ELR (cell line): ENCODE measurements at places on chromosomes 1 and 21.

- DNase-seq: peak; percentile 15
Measured at GRCh38 chr1:8739377-8739776, 78.1 kb downstream of the RERE start.

GRCh38 chr21:24294171-24294570, 1313.1 kb downstream of the MRPL39 start:
- DNase-seq: no peak

DNA sequence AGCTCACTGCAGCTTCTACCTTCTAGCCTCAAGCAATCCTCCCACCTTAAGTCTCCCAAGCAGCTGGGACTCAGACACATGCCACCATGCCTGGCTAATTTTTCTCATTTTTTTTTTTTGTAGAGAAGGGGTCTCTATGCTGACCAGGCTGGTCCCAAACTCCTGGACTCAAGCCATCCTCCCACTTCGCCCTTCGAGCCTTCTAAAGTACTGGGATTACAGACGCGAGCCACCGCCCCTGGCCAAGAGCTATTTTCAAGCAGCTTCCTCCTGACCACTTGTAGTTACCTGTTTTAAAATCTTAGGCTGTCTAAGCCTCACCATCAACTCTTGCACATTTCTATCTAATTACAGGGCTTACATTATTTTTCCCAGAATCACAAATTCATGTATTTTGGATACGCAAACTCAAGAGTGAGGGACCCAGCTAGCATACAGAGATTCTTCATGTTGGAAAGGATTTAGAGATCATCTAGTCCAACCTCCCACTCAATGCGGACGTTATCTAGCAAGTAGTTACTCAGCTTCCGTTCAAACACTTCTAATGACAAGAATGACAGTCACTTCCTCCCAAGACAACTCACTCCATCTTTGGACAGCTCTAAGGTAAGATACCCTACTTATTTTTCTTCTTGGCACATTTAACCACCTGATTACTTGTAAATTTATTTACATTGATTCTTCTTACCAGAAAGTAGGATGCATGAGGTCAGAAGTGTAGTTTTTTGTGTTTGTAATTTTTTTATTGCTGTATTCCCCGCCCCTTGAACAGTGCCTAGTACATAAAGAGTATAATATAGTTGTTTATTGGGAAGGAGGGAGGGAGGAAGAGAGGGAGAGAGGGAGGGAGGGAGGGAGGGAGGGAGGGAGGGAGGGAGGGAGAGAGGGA, 65.4 kb downstream of the LUZP1 start:
- peak; percentile 75 for DNase-seq

- no peak for DNase-seq
Measured at GRCh38 chr1:12472798-12473551, 145.0 kb downstream of the DHRS3 start.

DNA sequence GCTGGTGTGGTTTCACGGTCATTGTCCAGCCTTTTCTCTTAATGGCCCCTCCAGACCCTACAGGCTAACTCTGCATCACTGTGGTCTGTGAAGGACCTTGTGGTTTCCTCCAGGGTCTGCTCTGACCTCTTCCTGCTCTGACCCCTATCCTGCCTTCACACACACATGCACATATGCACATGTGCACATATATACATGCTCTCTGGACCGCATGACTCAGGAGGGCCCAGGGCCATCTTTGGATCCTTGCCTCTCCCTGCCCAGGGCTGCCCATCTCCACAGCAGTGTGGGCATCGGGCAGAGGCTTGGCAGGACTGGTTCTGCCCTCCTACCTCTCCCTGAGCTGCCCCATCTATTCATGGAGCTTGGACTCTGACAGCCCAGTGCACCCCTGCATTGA, 510.9 kb downstream of the PTPRU start:
- no peak for DNase-seq
